NCI-H1092 treated with DMSO at 0.1 percent for 48 hours (cell line): ENCODE measurements at places on chromosomes 1 and 21.
A peak's percentile ranks its signal among the peaks of the same experiment; 100 is the strongest.

- DNase-seq, result peak; percentile 89
Measured at GRCh38 chr1:14184454-14184853, 414.0 kb upstream of the KAZN start.

GRCh38 chr21:39927304-39927886 lies 60.2 kb downstream of the PCP4 start:
- DNase-seq, result no peak

- peak; percentile 92 for DNase-seq
Measured at GRCh38 chr21:41009398-41010100, 158.4 kb upstream of the BACE2 start.

GRCh38 chr1:11602424-11602823 lies 51.8 kb downstream of the FBXO2 start:
- DNase-seq, result no peak

- DNase-seq, result no peak
Measured at GRCh38 chr1:175150596-175151319, 41.8 kb downstream of the KIAA0040 start.

- no peak for DNase-seq
Measured at GRCh38 chr1:97634758-97635157, 286.1 kb downstream of the DPYD start.

- DNase-seq, result peak; percentile 13
Measured at GRCh38 chr1:118154220-118154619, 30.8 kb downstream of the SPAG17 start.

- no peak for DNase-seq
Measured at GRCh38 chr1:214983126-214983869, 99.2 kb upstream of the KCNK2 start.

DNA sequence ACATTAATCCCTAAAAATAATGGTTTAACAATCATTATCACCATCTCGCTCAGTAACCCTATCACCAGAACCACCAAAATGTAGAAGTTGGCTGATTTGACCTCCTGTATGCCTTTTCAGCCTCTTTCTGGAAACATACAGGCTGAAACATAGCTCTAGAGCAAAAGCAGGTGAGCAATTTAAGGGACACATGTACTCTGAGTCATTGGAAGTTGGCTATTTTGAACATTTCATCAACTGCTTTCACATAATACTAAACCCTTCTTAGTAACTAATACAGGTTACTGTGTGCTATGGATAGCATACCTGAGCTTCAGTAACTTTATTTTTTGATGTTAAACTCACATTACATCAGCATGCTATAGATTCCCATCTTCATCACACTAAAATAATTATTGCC lies 19.8 kb upstream of the DDAH1 start:
- DNase-seq, result no peak

GRCh38 chr1:154974808-154975408 lies 427 bp downstream of the CKS1B start:
- DNase-seq, result peak; percentile 99

- no peak for DNase-seq
Measured at GRCh38 chr1:32249831-32250525, 1.1 kb upstream of the LCK start.

- no peak for DNase-seq
Measured at GRCh38 chr1:214420341-214420740, 131.1 kb downstream of the PTPN14 start.

DNA sequence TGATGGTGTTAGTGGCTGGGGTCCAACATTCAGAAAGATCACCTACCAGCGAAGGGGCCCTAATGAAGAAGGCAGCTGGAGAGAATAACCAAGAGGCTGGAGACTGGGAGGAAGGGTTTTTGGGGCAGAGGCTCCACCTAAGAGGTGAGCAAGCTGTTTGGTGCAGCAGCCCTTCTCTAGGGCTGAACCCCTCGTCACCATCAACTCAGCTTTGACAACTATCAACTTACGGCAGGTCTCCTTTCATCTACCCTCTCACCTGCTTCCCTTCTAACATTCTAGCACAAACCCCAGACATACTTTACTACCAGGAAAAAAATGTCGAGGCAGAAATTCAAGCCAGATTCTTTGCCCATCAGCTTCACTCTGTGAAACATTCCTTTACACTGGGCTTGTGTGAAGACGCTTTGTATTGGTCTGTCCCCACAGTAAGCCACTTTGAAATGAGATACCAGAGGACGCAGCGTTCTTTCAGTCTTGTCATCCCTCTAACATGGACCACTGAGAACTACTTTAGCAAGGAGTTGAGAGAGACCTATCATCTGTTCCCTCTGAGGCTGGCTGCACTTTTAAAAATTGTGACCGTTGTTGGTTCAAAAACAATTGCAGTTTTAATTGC lies 84.6 kb downstream of the RAVER2 start:
- no peak for DNase-seq

DNA sequence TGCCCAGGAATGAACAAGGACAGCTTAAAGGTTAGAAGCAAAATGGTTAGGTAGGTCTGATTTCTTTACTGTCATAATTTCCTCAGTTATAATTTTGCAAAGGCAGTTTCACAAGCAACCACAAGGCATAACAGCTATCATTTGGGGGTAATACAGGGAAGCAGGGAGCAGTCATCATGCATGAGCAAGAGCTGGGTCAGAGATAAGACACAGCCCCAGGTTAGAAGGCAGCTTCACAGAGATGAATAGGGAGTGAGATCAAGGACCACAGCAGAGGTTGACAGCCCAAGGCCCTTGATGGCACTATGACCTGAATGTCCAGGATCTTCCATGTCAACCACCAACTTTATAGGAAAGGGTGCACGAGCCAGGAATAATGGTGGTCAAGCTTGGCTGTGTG lies 9.0 kb upstream of the CSRP1 start:
- no peak for DNase-seq

- no peak for DNase-seq
Measured at GRCh38 chr1:246078126-246078887, 428.8 kb downstream of the SMYD3 start.
